Right ventricle myocardium superior (tissue), 1 donor: ENCODE measurements at places on chromosomes 2 and 18.
A peak's percentile ranks its signal among the peaks of the same experiment; 100 is the strongest.

- DNase-seq = no peak
Measured at GRCh38 chr18:6743999-6744398, 14.5 kb downstream of the ARHGAP28 start.

GRCh38 chr2:39524756-39525635, 87.9 kb upstream of the MAP4K3 start:
- no peak for DNase-seq

DNA sequence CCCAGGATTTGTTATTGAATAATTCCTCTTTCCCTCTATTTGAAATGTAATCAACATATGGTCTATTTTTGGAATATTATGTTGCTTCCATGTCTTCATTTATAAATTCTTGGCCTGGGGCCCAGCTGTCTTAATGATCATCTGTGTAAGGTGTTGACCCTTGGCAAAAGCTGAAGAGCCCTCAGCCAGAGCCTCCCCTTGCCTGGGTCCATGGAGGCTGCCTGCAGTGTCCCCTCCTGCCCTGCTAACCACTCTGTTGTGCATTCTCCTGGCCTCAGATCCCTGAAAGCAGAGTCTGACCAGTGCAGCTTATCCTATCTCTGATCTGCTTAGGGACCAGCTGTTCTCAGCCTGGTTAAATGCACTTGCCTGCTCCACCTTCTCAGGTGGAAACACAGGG, 226.1 kb upstream of the APCDD1 start:
- no peak for DNase-seq

DNA sequence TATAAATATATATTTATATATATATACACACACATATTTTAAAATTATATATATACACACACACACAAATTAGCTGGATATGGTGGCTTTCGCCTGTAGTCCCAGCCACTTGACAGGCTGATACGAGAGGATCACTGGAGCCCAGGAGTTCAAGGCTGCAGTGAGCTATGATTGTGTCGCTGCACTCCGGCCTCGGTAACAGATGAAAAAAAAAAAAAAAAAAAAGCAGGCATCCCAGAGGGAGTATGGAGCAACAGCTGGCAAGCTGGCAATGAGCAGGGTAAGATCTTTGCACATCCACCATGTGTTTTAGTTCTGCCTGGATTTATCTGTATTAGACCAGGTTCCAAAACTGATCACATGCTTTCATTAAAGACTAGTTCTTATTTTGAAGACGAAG, 170.1 kb downstream of the MAP2 start:
- DNase-seq = no peak

DNA sequence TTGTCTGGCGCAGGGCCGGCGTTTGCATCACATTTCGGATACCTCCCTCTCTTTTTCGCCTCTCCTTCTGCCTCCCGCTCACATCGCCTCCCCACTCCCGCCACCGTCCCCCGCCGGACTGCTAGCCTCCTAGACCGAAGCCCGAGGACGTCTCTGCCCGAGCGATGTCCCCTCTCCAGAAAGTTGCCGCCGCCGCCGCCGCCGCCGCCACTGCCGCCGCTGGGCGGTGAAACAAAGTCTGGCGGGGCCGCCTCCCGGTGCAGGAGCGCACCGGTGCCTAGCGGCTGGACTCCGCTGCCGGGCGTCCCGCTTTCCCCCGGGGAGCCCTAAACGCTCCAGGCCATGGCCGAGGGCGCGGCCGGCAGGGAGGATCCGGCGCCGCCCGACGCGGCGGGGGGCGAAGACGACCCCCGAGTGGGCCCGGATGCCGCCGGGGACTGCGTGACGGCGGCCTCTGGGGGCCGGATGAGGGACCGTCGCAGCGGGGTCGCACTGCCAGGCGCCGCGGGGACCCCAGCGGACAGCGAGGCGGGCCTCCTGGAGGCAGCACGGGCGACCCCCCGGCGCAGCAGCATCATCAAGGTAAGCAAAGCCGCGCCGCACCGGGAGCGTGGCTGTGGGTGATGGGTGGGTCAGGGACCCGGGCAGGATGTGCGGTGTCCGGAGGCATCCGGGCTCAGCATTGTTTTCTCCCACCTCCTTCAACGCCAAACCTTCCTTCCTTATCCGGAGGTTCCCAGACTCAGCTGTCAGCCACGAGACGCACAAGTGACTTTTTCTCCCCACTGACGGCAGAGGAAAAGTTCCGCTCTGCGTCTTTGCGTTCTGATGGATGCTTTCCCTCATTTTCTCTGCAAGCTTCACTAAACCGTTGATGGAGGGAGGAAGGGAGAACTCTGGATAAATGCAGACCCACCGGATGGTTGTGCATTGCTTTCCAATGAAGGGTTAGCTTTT, 643 bp downstream of the PLCL1 start:
- peak; percentile 55 for DNase-seq

DNA sequence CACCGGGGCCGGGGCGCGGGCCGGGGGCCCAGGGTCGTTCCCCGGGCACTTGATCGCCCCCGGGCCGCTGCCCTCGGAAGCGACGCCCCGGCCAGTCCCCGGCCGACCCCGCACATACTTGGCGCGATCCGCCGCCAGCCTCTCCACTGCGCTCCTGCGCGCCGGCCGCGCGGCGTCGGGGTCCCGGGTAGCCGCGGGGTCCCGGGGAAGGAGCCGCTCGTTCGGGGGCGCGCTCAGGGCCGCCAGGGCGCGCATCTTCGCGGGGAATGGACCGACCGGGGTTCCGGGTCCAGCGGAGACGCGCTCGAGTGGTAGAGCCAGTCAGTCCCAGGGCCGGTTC, 204 bp downstream of the FAM110C start:
- DNase-seq = no peak

DNA sequence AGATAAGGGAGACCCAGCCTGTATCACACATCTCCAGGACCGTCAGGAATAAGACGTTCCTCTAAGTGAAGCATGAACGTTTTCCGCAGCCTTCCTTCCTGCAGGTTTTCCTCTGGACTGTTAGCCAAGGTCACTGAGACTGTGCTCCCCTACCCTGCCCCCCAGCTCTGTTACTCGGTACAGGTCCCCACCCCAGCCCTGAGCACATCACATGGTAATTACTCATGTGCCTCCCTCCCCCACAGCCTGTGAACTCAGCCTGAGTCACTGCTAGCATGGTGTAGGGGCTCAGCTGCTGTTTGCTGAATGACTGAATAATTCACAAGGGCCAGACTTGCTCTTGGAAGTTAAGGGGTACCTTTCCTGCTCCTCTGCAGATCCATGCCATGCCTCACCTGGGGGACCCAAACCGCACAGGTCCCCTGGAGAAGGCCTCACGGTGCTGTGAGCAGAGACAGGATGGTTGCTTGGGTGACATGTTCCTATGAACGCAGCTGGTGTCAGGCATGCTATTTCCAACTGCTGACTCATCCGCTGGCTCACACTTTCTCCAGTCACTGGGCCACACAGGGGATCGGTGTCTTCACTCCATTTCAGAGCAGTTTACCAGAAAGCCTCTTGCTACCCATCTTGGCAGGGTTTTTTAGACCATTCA, 88.2 kb downstream of the PLB1 start:
- peak; percentile 79 for DNase-seq

DNA sequence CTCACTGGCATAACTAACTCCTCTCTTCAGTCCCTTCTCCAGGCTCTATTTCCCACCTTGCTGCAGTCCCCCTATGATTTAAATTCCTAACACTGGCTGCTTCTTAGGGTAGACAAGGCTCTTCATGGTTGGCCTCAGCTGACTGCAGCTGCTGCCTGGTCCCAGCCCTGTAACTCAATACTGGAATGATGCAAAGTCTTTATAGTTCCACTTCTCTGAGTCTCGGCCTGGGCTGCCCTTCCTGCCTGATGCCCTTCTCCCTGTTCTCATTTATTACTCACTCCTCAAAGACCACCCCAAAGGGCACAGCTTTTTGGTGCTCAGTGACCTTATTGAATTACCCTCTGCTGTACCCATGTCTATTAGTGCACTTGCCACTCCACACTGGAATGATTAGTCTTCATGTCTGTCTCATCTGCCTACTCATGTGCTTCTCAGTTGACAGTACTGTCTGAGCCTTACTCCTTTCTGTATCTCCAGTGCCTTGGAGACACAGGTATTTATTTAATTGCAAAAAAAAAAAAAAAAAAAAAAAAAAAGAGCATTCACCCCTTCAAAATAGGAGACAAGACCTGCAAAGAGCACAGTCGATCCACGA, 199.4 kb upstream of the REV1 start:
- no peak for DNase-seq

DNA sequence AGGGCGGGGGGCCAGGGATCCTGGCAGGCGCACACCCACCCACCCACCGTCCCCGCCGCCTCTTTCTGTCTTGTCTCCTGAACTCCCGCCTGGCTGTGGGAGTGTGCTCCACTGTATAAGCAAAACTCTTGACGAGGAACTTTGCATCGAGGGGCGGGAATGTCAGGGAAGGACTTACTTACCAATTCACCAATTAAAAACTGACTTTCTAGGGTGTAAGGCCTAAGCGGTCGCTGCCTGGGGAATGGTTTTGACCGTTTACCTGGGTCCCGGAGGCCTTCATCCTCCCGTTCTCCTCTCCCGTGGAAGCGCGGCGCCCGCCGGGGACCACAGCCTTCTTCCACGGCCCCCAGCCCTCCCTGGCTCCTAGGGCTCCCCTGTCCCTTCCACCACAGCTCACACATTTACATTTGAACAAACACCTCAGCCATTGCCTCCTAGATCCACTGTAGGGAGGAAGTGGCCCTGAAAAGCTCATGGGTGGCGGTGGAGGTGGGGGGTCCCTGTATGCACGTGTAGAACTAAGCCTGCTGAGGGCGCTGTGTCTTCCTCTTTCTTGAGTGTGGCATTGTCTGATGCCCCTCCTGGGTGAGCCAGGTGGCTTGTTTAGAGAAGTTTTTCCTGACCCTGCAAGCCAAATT, 8.9 kb downstream of the ASIC4 start:
- DNase-seq = no peak

- DNase-seq = no peak
Measured at GRCh38 chr18:42131066-42131929, 176.3 kb downstream of the PIK3C3 start.
